Stimulated activated CD8-positive, alpha-beta memory T cell treated with anti-CD3 and anti-CD28 coated beads, Interleukin-4, amount 100 ng/mL, for 4 hours (primary cell): ENCODE measurements at places on chromosomes 3 and 15.

DNA sequence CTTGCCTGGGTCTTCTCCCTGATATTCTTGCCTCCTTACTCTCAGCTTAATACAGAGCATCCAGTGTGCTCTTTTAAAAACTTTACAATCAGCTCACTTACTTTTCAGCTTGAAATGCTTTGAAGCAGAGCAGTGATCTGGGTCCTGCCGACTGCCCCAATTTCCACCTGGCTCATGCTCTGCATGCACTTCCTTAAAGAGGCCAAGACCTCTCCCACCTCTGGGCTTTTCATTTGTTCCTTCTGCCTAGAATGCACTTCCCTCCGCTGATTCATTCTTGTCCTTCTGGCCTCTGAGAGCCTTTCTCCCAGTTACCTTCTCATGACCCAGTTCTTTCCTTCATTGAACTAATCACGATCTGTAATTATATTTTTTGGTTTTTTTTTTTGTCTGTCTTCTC lies 1.9 kb upstream of the CCNDBP1 start:
- DNase-seq = no peak

GRCh38 chr3:127697551-127698240 lies 24.9 kb downstream of the ABTB1 start:
- no peak for DNase-seq

- DNase-seq = no peak
Observed at GRCh38 chr15:29636140-29636539, 186.1 kb downstream of the TJP1 start.

DNA sequence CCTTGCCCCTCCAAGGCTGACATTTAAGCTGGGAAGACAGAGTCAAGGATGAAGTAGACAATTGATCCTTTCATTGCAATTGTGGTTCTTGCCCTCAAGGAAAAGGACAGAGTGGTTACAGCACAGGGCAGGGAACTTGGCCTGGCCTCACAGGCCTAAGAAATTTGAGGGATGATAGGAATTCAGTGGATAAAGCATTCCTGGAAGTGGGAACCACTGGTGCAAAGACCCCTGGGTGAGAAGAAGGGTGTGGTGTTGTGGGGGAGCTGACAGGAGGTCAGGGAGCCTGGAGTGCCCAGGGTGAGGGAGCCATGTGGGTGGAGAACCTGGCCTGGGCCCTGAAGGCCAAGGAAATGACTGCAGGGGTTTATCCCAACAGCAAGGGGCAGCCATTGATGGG lies 287.4 kb downstream of the UACA start:
- DNase-seq = no peak

DNA sequence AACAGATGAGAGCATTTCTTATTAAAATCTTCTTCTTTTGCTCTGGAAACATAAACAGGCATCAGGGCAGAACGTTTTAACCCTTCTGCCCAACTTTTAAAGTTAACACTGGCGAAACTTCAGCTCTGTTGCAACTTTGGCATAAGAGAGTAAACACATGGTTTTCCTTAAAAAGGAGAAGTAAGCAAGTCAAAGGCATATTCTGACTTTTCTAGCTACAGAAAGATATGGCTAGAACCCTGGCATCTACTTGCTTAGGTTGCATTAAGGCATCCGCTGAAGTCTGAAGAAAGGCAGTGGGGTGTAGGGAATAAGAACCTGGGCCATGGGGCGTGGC lies 13.3 kb upstream of the IL16 start:
- no peak for DNase-seq

DNA sequence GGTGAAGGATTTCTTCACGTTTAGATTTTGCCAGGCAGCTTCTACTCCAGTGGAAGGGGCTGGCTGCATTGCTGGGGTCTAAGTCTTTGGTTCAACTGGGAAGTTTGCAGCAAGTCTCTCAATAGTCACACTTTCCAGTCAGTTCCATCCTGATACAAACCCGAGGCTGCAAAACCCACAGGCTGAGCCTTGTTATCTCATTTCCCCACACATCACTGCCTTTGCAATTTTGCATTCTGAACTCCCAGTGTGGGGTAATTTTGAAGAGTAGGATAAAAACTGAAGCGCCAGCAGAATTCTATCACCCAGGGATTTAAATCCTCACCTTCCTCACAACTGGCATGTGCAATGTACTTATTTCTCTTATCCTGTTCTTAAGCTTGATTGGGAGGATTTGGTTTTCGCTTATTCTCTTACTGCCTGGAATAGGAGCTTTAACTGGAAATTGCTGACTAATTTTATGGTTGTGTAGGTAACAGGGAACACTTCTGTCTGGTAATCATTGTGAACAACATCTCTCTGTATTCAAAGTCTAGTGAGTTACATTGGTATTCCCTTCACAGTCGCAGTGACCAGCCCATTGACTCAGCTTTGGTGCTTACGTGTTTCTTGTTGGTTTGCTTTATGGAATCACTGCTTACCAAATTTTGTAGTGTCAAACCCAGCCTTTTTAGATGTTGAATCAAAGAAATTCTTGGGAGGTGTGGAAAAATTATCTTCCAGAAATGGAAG lies 142.0 kb upstream of the TOPAZ1 start:
- no peak for DNase-seq

DNA sequence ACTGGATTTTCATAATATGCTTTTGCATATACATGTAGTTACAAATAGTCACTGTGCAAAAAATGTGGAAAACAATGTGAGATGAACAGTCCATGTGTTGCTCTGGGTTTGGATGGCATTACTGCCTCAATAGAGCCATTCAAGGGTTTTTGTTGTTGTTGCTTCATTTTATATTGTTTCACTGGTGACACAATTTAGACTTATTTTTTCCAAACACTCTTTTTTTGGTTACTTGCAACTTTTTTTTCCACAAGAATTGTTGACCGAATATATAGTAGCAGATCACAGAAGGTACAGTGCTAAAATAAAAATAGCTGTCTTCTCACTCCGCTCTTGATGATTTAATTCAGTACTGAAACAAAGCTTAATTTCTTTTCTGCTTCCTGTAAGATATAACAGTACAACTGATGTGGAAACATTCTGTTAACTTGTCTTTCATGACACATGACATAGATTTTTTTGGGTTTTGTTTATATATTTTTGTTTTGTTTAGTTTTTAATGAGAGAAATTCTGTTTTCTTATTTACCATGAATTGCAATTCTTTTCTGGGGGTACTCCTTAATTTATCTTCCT lies 618.6 kb downstream of the NAALADL2 start:
- DNase-seq = no peak

- no peak for DNase-seq
Observed at GRCh38 chr3:165502707-165503106, 306.5 kb upstream of the SLITRK3 start.

- no peak for DNase-seq
Observed at GRCh38 chr3:13210221-13210975, 137.2 kb upstream of the IQSEC1 start.

DNA sequence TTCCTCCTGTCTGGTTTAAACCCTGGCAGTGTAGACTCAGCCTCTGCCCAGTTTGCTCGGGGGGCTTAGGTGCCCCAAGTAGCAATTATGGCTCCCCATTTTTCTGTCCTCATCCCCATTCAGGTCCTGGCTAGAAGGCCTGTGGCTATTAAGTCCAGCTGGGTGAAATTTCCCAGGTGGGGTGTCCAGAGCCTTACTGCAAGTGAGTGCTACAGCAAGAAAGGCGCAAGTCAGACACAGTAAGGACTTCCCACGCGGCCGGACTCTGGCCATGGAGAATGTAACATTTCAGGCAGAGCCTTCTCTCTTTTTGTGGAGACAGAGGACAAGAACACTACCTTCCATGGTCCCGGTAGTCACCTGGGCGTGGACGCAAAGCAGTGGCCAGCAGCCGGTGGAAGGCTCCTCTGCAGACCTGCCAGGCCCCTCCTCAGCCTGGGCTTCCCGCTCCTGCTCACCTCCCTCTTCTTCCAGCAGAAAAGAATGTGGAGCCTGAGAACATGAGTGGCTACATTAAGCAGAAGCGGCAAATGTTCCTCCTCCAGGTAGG lies 23.3 kb downstream of the CFAP100 start:
- no peak for DNase-seq

GRCh38 chr15:69474846-69475455 lies 22.3 kb downstream of the RPLP1 start:
- no peak for DNase-seq

GRCh38 chr3:105594219-105594618 lies 227.5 kb downstream of the ALCAM start:
- DNase-seq = no peak

DNA sequence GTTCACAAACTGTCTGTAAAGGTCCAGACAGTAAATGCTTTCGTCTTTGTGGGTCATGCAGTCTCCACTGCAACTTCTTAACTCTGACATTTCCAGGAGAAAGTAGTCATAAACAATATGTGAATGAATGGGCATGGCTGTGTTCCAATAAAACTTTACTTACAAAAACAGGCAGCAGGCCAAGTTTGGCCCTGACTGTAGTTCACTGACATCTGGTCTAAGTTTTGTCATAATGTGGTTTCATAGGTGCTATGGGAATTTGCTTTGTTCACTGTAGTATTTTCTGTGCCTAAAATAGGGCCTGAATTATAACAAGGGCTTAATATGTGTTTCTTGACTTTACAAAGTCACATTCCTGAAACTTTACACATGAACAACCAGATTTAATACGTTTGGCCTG lies 186.0 kb upstream of the KBTBD8 start:
- no peak for DNase-seq

- DNase-seq = no peak
Observed at GRCh38 chr3:67846166-67846565, 191.8 kb upstream of the SUCLG2 start.

GRCh38 chr3:158678687-158679086 lies 6.2 kb upstream of the LXN start:
- no peak for DNase-seq

DNA sequence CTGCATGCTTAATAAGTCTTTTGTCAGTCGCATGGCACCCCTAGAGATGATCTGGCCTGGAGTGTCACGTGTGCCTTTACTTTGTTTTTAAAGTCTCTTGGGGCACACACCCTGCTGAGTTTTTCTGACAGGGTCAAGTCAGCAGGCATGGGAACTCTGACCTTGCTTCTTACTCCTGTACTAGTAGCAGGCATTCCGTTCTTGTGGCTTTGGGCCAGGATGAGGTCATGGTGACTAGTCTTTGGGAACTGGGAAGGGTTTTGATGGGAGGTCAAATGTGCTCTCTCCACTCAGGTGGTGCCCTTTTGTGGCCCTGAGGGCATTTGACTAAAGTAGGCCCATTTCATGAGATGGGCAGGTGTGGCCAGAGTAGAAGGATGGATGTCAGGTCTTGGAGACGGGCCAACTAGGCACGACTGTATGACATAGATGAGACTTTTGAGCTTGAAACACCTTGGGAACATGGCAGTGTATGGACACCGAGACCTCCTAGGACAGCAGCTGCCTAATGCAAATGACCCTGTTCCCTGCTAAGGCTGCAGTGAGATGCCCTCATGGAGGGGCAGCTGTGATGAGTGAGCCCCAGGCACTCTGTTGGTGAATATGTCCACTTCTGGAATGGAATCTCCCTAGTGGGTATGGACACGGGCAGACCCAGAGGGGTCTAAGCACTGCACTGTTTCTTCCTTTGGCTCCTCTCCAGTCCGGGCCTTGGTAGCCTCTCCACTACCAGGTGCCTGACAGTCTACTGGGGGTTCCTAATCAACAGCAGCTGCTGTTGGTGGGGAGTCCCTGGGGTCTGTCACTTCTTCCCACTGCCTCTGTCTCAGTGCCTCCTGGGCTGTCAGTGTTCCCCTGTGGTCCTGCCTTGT lies 16.4 kb downstream of the SRPRB start:
- no peak for DNase-seq

- no peak for DNase-seq
Observed at GRCh38 chr3:135081856-135082434, 286.9 kb downstream of the EPHB1 start.

DNA sequence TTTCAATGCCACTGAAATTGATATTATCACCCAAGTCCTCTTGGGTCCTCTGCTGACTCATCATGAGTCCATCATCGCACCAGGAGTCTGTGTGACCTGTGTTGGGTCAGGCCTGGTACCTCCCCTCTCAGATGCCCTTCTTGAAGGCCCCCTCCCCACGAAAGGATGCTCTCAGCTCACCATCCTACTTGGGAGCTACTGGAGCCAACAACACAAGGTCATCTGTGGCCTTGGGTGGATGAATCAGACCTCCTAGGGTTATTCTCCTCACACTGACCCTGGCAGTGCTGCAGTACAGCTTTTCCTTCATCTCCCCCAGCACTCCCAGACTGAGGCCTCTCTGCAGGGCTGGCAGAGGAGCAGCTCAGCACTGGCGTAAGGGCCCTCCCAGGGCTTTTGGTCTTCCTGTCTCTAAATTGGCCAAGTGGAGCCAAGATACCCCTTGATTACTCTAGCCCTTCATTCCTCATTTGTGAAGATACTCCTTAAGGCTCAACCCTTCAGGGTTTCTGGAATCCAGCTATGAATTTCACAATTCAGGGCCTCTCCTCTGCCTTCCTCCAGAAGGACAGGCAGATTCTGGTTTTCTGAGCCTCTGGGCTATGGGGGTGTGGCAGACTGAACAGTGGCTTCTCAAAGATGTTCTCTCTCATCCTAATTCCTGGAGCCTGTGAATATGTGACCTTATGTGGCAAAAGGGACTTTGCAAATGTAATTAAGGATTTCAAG lies 80.7 kb upstream of the GSK3B start:
- no peak for DNase-seq

GRCh38 chr15:48449734-48450133 lies 118.5 kb downstream of the DUT start:
- DNase-seq = no peak

DNA sequence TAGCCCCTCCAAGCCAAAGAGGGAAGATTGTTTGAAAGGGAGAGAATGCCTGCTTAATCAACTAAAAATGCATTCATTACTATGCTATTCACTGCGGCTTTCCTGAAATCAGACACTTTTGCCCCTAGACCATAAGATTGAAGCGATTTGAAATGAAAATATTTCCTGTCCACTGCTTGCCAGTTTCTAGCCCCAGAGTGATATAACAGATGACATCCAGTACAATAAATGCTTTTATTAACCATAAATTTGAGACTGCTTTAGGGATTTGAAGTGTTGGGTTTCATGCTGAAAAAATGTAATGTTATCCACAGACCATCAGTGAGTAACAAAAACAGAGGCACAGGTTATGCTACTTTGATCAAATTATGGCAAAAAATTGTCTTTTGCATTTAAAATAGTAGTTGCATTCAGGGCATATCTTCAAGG lies 14.1 kb downstream of the IL17RD start:
- no peak for DNase-seq

DNA sequence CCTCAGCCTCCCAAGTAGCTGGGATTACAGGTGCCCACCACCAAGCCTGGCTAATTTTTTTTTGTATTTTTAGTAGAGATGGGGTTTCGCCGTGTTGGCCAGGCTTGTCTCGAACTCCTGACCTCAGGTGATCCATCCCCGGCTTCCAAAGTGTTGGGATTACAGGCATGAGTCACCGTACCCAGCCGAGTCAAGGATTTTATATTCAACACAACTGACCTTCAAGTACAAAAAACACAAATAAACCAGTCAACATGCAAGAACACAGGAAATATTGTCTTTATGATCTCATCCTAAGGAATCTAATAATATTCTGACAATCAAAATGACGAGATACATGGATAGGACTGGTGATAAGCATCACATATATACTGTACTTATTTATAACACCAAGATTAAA lies 37.9 kb downstream of the TJP1 start:
- no peak for DNase-seq

- no peak for DNase-seq
Observed at GRCh38 chr3:54342676-54343075, 220.3 kb downstream of the CACNA2D3 start.
